Kasumi-1 (cell line): ENCODE measurements at places on chromosomes 3 and 15.
A peak's percentile ranks its signal among the peaks of the same experiment; 100 is the strongest.

- DNase-seq: peak; percentile 27
Measured at GRCh38 chr3:23900744-23901143, 16.0 kb downstream of the NKIRAS1 start.

DNA sequence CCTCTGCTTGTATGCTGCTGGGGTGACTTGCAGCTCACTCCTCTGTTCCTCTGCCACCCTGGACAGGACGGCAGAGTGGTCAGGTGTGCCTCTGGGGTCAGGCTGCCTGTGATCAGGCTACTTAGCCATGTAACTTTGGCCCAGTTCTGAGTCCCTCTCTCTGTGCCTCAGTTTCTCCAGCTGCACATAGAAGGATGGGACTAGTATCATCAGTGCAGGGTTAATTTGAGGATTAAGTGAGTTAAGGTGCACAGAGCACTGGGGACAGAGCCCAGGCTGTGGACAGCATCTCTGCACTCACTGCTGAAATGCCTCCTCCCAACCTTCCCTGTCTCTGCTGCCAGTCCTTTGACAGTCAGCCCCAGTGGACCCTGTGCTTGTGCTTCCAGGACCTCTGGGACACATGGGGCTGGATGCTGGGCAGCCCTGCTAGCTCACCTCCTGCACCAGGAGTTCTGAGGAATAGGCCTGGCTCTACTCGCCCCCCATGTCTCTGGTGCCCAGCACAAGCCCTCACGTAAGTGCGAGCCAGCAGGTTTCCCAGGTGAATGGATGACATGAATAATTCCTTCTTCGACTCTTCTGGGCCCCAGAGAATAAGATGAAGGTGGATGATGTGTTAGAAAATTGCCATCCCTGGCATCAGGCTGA, 19.3 kb upstream of the PRR23E start:
- DNase-seq: no peak

DNA sequence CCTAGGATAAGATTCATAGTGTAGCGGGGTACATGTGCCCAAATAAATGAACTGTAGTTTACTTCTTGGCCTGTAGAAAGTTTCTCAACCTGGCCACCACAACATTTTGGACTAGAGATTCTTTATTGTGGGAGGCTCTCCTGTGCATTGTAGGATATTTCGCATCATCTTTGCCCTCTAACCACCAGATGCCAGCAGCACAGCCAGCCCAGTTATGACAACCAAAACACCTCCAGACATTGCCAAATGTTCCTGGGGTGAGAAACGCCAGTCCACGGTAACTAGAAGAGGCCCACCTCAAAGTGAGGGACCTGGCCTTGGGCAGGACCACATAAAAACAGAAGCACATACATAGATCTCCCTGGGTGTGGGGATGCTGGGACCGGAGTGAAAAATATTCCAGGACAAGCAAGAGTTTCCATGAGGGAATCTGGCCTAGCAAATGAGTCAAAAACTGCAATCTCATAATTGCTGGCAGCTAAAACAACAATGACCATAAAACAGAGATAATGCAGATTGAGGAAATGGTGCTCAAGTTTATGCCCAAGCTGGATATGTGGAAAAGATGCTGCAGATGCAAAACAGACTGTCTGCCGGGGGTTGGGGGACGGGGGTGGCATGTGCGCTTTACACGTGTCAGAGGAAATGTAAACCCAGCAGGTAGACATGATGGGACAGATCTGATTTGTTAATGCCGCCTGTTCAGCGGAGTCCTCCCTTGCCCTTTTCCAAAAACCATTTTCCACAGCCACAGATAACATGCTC, 39.7 kb downstream of the ARHGEF3 start:
- no peak for DNase-seq

- no peak for DNase-seq
Measured at GRCh38 chr3:12905316-12906071, 64.1 kb upstream of the RPL32 start.

DNA sequence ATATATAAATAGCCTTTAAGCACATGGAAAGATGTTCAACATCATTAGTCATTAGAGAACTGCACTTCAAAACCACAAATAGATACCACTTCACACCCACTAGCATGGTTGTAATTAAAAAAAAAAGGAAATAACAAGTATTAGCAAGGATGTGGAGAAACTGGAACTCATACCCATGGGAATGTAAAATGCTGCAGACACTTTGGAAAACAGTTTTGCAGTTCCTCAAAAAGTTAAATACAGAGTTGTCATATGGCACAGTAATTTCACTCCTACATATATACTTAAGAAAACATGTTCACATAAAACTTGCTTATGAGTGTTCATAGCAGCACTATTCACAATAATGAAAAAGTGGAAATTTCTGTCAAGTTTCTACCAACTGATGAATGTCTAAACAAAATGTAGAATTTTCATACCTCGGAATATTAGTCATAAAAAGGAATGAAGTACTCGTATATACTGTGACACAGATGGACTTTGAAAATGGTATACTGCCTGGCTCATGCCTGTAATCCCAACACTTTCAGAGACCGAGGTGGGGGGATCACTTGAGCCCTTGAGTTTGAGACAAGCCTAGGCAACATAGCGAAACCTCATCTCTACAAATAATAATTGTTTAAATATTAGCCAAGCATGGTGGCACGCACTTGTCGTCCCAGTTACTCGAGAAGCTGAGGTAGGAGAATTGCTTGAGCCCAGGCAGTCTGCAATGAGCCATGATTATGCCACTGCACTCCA, 28.1 kb downstream of the BCL2A1 start:
- DNase-seq: no peak

DNA sequence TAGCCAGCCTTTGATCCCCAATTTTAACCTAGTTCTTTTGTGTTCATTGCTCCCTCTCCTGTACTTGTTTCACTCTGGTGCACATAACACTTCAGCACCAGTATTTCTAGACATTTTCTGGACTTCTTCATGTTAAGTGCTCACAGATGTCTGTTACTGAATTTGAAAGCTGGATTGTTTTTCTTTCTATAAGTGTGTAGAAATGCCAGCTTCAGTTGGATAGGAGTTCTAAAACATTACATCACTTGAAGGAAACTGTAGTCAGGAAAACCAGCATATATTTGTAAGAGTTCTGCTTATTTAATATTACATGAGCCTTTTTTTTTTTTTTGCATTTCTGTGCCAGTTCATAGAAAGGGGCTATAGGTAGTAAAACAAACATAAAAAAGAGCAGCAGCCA, 21.6 kb downstream of the QTRT2 start:
- DNase-seq: no peak

GRCh38 chr3:191176038-191176785, 22.8 kb upstream of the OSTN start:
- no peak for DNase-seq

DNA sequence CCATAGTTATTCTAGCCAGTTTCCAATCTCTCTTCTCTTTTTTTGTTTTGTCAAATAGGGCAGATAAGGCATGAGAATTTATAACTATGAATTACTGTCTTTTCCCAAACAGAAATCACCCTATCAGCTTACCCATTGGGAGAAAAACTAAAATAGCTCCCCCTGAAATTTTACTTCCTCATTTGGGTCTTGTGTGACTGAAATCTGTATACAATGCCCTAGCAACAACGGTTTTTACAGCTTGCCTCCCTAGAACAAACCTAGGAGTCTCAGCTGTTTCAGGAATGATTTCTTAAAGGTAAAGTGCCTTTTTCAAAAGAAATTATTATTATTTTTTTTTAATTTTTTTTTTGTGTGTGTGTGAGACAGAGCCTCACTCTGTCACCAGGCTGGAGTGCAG, 56.8 kb downstream of the CD86 start:
- DNase-seq: peak; percentile 87

DNA sequence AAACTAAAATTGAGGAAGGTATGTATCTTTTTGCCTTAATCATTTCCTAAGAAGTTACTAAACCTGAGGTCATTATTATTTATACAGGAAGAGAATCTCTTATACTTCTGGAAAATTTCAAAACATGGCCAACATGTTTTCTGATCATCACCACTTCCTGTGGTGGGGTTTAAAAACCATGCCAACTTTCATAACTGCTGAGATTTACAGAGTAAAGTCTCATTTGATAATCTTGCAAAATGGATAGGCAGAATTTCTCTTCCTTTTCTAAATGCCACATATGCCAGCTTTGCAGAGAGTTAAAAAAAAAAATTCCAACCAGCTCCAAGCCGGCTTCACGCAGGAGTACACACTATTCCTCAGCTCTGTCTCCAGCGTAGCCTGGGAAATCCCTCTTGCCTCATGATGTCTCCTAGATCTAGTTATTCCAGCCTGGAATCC, 124.3 kb upstream of the SPRED1 start:
- no peak for DNase-seq

- DNase-seq: no peak
Measured at GRCh38 chr15:53611145-53611920, 148.1 kb downstream of the WDR72 start.

DNA sequence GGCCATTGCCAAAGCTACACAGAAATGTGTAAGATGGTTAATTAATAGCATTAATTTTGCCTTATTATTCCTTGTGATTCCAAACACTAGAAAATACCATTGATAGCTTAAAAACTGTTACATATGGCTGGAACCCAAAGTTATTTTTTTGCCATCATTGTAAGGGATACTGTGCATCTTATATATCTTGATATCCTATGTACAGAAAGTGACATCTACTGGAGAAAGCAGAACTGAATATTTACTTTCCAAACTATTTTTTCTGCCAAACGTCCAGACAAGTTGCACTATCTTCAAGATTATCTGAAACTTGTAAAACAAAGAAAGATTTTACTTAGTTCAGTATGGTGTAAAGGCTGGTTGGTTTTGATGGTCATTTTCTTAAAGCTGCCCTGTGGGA, 33.3 kb upstream of the MEIS2 start:
- peak; percentile 30 for DNase-seq

- DNase-seq: no peak
Measured at GRCh38 chr3:42172047-42172654, 81.0 kb downstream of the TRAK1 start.

GRCh38 chr3:142046320-142047020, 102.9 kb downstream of the TFDP2 start:
- DNase-seq: peak; percentile 95

- no peak for DNase-seq
Measured at GRCh38 chr3:134232151-134232550, 18.5 kb downstream of the RYK start.

DNA sequence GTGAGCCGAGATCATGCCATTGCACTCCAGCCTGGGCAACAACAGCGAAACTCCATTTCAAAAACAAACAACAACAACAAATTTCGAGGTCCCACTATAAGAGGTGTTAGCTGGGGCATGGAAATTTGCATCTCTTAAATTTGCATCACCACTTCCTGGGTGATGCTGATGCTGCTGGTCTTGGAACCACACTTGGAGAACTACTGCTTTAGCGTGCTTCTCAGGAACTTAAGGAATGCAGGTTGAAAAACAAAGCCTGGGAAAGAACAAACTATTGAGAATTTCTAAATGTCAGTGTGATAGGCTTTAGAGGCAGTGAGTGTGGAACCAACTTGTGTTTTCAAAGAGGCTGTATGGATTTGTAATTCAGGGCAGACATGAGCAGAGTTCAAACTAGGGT, 858.4 kb upstream of the ARPP21 start:
- no peak for DNase-seq
